Activated CD4-positive, alpha-beta T cell treated with anti-CD3 and anti-CD28 coated beads, Interleukin-2, amount 50 U/mL, for 48 hours (primary cell): ENCODE measurements at places on chromosomes 3 and 15.

- DNase-seq, result no peak
Measured at GRCh38 chr15:40773496-40773895, 3.7 kb downstream of the C15orf62 start.

DNA sequence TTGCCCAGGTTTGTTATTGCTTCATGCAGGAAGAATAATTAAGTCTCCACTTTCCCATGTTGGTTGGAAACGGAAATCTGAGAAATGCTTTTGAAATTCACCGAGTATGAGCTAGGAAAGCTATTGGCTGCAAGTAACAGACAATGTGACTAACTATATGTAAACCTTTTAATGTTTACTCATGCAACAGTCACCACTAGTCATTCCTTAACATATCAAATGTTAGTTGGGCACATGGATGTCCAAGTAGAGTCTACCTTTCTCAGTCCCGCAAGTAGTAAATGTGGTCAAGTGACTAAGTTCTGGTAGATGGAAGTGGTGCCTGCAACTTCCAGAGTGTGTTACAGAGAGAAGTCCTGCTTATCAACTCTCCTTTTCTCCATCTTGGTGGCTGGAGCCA is 52.5 kb downstream of the KLF15 start:
- no peak for DNase-seq

DNA sequence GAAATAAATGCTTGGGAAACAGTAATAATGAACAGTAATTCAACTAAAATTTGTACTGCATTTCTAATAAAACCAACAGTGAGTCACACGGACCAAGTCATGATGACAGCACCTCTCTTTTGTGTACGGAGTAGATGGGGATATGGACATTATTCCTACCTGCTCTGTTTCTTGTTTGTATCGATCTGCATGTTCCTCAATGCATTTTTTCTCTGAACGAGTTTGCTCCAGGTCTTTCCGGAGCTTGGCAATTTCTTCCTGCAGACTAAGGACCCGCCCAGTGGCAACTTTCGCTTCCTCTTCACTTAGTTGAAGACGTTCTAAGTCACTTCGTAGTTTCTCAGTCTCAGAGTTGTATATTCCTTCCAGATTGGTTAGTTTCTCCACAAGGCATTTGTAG is 74.4 kb upstream of the MYO5C start:
- no peak for DNase-seq

DNA sequence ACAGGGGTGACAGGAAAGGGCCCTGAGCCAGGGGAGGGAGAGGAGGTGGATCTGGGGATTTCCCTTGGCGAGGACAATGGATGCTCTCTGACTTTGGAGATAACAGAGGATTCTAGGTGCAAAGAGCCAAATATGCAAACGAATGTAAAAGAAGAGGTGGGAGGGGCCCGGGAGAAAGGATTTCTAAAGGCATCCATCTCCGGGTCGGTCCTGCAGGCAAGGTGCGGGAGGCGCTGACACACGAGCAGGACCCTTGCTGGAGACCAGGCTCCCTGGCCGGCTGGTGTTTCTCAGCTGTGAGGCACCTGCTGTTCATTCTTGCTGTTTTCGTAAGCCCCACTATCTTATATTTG is 115.2 kb upstream of the TLE3 start:
- DNase-seq, result no peak

DNA sequence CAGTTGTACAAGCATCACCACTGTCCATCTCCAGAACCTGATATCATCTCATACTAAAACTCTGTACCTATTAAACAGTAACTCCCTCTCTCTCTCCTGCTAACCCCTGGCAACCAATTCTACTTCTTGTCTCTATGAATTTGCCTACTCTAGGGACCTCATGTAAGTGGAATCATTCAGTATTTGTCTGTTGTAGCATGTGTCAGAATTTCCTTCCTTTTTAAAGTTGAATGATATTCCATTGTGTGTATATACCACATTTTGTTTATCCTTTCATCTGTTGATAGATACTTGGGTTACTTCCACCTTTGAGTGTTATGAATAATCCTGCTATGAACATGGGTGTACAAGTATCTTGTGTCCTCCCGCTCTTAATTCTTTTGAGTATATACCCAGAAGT is 16.6 kb downstream of the ZNF592 start:
- no peak for DNase-seq

DNA sequence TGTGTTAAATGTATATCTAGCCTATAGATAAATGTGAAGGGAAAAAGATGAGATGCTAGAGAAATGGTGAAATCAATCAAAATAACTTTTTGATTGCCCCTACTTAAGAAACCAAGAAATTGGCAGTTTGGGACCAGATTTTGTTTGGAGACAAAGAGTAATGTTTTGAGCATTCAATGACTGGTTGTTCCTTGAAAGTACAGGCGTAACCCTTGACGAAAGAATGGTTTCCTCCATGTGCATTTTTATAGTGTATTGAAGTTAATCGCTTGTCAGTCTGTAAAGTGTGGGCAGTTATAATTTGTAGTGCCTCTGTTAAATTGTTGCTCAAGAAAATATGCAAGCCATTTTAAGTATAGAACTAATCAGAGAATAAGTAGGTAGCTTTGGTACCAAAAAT is 1.2 kb downstream of the KIF23 start:
- DNase-seq, result no peak

DNA sequence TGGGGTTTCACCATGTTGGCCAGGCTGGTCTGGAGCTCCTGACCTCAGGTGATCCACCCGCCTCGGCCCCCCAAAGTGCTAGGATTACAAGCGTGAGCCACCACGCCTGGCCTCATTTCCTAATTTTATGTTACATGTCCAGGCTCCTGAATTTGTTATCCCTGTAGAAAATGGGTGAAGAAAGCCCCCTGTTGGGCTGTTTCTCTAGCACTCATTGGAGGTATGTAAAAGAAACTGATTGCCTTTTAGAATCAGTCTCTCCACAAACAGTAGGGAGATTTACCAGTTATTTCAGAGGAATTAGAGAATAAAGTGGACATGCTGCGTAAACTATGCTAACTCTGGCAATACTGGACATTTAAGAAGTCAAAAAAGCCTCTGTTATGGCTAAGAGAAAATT is 364.1 kb upstream of the TBL1XR1 start:
- no peak for DNase-seq

GRCh38 chr15:92170897-92171296 is 222.8 kb upstream of the ST8SIA2 start:
- no peak for DNase-seq

GRCh38 chr15:35362195-35362829 is 183.7 kb downstream of the DPH6 start:
- DNase-seq, result no peak

GRCh38 chr15:43299884-43300283 is 30.5 kb downstream of the LCMT2 start:
- no peak for DNase-seq

DNA sequence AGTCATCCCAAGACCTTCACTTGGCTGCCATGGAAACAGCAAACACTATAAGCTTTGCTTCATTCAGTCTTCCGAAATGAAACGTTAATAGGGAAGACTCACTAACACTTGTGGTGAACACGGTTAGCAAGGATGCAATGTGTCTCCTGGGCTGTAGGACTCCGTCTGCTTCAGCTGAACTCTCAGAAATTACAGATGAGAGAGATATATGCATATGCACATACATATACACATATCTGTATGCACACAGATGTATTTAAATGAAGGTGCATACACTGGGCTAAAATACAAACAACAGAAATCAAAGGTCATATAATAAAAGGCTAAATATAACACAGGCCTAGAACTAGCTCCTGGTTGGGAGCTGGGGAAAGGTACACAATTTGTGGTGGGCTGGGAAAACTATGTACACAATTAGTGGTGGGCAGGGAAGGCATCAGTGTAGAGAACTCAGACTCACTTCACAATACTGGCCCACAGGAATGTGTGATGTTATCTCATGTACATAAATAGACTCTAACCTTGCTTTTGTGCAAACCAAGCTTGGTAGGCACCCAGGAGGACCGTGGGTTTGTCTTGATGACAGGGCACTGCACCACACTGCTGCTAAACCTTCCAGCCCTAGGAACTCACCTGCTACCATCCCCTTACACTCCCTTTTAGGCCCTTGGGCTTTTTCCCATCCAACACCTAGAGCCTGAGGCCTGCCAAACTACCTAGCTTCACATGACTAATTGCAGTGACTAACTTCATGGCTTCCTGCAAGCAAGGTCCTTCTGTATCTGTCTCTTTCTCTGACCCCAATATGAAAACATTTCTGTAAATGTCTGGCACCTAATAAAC is 873.1 kb downstream of the NSUN3 start:
- no peak for DNase-seq

- DNase-seq, result no peak
Measured at GRCh38 chr3:49053543-49053942, 24.3 kb upstream of the IMPDH2 start.
